H1 (cell line): ENCODE measurements at places on chromosomes 4 and X. TPM values are rescaled to one million over a fixed set of nuclear protein-coding genes. Genes with fewer than 3 reads are reported as not detected.

- no peak overlapping the region for H3K27ac ChIP-seq
- no peak overlapping the region for H3K4me3 ChIP-seq
- H3K4me1 ChIP-seq, result no peaks in the 10 kb centered on the region
Measured at GRCh38 chrX:124634363-124634762, 288.0 kb downstream of the SH2D1A start.

DNA sequence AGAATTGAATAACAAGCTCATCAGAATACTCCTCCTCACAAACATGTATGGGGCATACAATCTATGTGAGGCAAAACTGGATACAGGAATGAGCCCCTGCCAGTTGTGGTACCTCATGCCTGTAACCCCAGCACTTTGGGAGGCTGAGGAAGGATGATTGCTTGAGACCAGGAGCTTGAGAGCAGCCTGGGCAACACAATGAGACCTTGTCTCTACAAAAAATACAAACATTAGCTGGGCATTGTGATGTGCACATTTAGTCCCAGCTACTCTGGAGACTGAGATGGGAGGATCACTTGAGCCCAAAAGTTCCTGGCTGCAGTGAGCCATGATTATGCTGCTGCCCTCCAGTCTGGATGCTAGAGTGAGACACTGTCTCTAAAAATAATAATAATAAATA lies 611.0 kb downstream of the NLGN4X start:
- no peaks in the 10 kb centered on the region for H3K36me3 ChIP-seq
- H3K4me1 ChIP-seq, result no peaks in the 10 kb centered on the region
- H3K27ac ChIP-seq, result no peak overlapping the region

DNA sequence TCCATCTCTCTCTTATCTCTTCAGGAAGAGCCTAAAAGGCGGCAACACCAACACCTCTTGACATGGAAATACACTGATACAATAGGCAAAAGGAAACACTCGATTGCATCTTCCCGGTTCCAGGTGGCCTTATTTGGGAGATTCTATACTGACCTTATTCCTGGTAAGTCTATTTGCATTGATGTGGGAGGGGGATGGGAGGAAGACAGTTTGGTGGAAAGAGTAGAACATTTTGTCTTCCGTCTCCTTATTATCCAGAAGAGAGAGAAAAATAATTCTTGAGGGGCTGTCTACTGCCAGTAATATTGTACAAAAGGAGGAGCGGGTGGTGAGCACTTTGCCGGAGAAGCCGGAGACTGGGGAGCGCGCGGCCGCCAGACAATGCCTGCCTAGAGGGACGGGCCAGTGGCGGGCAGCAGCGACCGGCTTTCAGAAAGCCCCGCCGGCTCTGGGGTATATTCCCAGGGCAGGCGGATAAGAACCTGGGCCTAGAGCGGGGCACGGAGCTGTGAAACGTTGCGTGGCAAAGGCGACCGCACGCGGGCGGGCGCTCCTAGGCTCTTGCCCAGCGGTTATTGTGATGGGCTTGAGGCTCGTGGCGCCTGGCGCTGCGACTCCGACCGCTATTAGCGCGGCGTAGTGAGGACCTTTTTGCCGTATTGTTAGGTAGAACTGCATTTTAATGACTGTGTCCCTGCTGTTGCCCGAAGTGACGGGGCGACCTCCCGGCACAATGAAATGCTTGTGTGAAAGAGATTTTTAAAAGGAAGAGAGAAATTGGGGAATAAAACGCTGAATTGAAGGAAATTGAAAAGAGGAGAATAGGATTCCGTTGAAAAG lies 518 bp downstream of the PRDM8 start:
- no peak overlapping the region for H3K27ac ChIP-seq
- no peaks in the 10 kb centered on the region for H3K36me3 ChIP-seq
- H3K27me3 ChIP-seq, result peaks cover 90% of the 10 kb centered on the region
- DNase-seq, result peak; percentile 73
- H3K4me3 ChIP-seq, result peak overlapping the region; percentile 7; the same call in 1 of the 2 replicates

The RAI2 gene
- total RNA-seq, result 1.6 and 2.0 TPM in 2 replicates

The CHRNA9 gene
- 1.4 and 1.5 TPM in 2 replicates for total RNA-seq

DNA sequence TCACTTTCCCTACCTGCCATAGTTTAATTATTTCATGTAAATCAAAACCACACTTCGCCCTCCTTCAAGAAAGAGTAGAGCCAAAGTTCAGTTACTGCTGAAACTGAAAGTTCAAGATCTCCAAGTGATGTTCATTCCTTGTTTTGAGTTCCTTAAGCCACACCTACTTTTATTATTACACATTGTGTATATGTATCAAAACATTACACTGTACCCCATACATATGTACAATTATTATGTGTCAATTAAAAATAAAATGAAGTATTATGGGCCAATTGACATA lies 892.3 kb upstream of the NDST4 start:
- H3K4me3 ChIP-seq, result no peak overlapping the region
- H3K4me1 ChIP-seq, result no peaks in the 10 kb centered on the region
- no peak overlapping the region for H3K27ac ChIP-seq

The ARMCX1 gene
- total RNA-seq, result 29.1 and 29.2 TPM in 2 replicates

GRCh38 chr4:2256156-2256731 lies 5.7 kb downstream of the MXD4 start:
- DNase-seq, result no peak
- H3K4me3 ChIP-seq, result no peak overlapping the region
- peaks cover 5% of the 10 kb centered on the region for H3K4me1 ChIP-seq
- H3K27me3 ChIP-seq, result no peaks in the 10 kb centered on the region
- no peak overlapping the region for H3K27ac ChIP-seq

The BMP3 gene
- 0.06 TPM in 1 of 2 replicates, not detected in the other for total RNA-seq

DNA sequence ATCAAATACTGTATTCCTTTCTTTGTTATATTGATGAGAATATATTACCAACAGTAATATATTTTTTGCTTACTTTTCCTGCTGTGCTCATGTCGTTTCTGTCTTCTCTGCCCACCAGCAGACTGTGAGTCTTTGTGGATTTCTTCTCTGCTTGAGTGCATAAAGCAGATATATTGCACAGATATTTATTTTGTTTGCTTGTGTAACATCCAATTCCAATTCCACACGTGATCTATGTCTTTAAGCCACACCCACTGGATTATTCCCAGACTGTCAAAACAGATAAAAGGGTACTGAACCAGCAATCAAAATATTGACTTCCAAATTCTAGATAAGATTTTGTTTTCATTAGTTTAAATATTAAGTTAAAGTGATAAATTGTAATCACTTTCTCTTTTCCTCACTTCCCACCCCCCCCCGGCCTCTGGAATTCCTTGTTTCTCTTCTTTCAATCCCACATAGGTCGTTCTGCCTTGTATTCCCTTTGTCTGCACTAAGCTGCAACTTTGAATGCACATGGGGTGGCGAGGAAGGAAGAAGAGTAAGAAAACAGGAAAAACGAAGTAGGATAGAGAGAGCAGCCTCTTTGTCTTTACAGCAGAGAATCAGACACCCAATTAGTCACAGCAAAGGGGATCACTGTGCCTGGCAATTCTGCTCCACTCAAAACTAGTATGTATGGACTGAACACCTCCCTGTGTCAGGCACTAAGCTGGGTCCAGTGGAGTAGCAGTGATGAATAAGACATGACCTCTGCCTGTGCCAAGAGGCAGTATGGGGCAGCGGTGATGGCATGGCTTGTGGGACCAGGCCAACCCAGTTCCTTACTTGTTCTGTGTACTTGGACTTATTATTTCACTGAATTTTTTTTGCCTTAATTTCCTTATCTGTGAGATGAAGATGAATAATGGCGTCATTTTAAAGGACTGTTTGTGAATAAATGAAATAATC lies at the start of gene ADH1B:
TSS of gene ADH1B (minus strand) at position 161 of the 951 bp plus-strand sequence. CDS start at position 91, 70 bp downstream.
- no peaks in the 10 kb centered on the region for H3K27me3 ChIP-seq
- H3K4me1 ChIP-seq, result 0 out of 2 replicates have a peak, but pooled peaks cover 2% of the 10 kb centered on the region
- no peak within 1 kb of the TSS for H3K27ac ChIP-seq
- no peak for DNase-seq
- no peaks in the 10 kb centered on the region for H3K36me3 ChIP-seq
- no peak within 1 kb of the TSS for H3K4me3 ChIP-seq

- no peak for DNase-seq
- no peak overlapping the region for H3K4me3 ChIP-seq
- no peaks in the 10 kb centered on the region; the same call in 1 of the 2 replicates for H3K4me1 ChIP-seq
- no peaks in the 10 kb centered on the region for H3K27me3 ChIP-seq
- no peak overlapping the region for H3K27ac ChIP-seq
Measured at GRCh38 chr4:17038510-17039176, 140.2 kb upstream of the LDB2 start.
